T-helper 1 cell (primary cell): ENCODE measurements at places on chromosomes 6 and 20.

- no peak for DNase-seq
These were observed 332.0 kb downstream of the BTBD9 start for GRCh38 chr6:38307740-38308139.

DNA sequence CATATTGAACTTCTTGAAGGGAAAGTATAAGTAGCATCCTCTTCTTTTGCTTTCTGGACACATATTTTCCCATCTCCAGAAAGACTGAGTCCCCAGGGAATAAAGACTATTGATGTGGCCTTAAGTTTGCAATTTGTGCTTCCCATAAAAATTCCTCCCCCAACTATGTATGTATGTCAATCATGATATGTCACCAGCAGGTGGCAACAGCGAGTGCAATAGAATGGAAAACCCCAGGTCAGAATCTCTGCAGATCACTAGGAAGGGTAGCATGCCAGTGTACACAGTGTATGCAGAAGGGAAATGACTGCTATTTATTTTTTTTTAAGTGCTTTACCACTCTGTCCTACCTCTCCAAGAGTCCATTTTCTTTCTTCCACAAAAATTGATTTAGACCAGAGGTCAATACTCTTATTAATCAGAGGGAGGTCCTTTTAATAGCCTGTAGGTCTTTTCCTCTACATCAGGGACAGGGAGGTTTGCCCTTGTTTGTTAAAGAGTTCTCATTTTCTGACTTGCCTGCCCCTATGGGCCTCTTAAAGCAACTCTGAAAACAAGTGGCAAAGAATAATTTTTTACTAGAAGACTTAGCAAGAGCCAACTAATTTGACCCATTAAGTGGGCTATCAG lies 61.4 kb downstream of the BMP2 start:
- DNase-seq, result peak; percentile 1

DNA sequence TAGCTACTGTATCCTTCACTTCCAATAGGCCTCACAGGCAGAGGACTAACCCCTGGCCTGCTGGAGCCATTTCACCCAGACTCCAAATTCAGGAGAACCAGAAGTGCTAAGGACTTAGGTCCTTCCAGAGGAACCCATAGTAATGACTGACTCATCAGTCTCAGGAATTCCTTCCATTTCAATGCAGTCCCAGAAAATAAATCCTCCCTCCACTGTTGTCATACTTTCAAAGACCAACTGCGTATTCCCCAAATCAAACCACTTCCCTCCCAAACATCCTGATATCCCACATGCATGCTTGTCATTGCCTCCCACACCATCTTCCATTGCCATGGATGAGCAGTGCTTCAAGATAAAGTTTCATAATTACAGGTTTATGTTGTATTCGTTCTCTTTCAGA lies 31.8 kb upstream of the NT5E start:
- DNase-seq, result no peak

DNA sequence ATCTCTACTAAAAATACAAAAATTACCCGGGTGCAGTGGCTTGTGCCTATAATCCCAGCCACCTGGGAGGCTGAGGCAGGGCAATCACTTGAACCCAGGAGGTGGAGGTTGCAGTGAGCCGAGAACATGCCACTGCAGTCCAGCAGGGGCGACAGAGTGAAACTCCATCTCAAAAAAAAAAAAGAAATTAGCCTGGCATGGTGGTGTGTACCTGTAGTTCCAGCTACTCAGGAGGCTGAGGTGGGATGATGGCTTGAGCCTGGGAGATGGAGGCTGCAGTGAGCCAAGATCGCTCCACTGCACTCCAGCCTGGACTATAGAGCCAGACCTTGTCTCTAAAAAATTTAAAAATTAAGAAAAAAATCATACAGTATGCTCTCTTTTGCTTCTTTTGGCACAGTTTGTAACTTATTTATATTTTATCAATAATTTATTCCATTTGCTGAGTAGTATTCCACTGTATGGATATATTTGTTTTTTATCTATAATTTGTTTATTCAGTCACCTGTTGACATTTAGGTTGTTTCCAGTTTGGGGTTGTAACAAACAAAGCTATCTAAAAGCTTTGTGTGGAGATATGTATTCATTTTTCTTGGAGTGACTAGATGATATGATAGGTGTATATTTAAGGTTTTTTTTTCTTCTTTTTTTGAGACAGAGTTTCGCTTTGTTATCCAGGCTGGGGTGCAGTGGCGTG lies 8.0 kb upstream of the MYBL2 start:
- no peak for DNase-seq

- DNase-seq, result no peak
These were observed 99.0 kb upstream of the GMDS start for GRCh38 chr6:2344319-2344905.

- DNase-seq, result no peak
These were observed 15.7 kb downstream of the ADTRP start for GRCh38 chr6:11762794-11763459.

- DNase-seq, result no peak
These were observed 8.0 kb upstream of the PTPN1 start for GRCh38 chr20:50501972-50502745.

GRCh38 chr6:6474170-6474920 lies 114.2 kb upstream of the LY86 start:
- no peak for DNase-seq

GRCh38 chr20:46040902-46041535 lies 12.0 kb downstream of the SLC12A5 start:
- DNase-seq, result peak; percentile 20

- DNase-seq, result no peak
These were observed 16.1 kb upstream of the HINT3 start for GRCh38 chr6:125940247-125941041.

DNA sequence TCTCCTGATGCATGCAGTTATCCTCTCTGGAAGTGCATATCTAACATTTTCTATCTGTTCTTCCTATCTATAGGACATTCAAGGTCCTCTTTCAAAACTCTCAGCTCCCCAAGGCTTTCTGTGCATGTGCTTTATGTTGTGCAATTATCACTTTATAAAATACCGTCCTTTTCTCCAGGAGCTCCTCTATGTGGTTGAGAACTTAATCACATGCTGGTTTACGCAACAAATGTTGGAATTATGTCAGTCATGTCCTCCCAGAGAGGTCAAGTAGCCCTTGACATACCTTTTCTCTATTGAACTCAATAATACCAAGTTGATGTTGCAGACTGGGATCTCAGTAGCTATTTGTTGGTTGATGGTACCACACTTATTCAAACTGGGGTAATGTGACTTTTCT lies 388.4 kb downstream of the BTBD3 start:
- no peak for DNase-seq

DNA sequence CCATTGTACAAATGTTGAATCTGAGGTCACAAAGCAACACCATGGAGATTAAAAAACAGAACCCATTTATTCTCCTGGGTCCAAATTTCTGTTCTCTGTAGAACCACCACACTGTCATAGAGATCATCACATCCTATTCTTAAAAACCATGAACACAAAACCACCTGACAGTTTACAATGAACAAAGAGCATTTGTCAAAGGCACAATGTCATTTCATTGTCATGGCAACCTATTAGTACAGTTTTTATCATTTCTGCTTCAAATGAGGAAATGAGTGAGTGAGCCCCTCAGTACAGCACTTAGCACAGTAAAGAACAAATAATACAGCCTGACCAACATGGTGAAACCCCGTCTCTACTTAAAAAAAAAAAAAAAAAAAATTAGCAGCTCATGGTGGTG lies 23.1 kb upstream of the LAMP5 start:
- DNase-seq, result no peak

- DNase-seq, result no peak
These were observed 20.1 kb downstream of the C6orf141 start for GRCh38 chr6:49570474-49571079.

GRCh38 chr6:167481307-167481926 lies 156.5 kb downstream of the TTLL2 start:
- DNase-seq, result no peak

- DNase-seq, result no peak
These were observed 7.9 kb upstream of the GMNN start for GRCh38 chr6:24766680-24767462.

DNA sequence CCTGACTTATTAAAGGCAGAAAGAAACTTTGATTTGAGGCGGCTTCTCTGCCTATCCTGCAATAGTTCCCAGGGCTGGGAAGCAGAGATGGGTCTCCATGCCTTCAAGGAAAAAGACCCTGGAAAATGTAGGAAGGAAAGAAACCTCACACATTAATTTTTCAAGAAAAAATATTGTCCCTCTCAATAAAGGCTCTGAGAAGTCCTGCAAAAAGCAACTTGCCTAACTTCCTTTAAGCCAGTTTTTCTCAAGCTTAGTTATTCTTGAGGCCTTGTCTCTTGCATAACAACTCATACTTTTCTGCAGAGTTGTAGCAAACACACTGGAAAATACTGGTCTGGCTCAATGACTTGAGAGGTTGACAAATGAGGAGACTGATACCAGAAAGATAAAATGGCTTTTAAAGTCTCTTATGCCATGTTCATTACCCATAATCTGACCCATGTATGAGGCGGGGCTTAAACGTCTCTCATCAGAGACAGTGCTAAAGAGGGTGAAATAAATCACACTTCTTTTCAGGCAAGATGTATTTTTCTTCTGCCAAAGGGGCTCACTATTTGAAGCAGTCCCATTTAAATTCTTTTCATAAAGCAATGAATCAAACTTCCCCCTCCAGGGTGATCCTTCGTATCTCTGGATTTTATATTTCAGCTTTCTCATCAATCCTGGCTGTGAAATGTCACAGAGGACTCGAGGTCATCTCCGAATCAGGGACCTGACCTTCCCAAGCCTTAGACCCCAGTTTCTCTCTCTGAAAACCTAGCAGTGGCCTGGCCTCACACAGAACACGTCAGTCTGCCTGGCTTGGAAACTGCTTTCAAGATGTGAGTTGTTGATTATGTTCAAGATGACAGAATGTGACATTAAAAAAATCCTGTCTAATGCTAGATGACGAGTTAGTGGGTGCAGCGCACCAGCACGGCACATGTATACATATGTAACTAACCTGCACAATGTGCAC lies 82.3 kb upstream of the KCNG1 start:
- DNase-seq, result no peak

GRCh38 chr6:164415832-164416563 lies 893.4 kb downstream of the C6orf118 start:
- no peak for DNase-seq

DNA sequence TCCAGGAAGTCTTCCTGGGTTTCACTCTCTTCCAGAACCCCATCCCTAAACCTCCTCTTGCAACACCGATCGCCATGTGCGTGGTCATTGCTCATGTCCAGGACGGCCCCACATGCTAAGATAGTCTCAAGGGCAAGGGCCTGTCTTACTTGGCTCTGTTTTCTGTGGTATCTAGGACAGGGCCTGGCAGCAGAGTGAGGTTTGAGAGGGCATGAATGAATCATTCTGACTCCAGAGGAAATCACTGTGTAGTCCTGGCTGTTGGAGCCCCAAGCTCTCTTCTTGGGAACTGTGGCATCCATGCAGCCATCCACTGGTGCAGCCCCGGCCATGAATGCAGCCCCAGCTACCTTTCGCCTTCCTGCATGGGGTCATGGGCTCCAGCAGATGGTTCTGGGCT lies 12.4 kb downstream of the SIRPA start:
- DNase-seq, result no peak

DNA sequence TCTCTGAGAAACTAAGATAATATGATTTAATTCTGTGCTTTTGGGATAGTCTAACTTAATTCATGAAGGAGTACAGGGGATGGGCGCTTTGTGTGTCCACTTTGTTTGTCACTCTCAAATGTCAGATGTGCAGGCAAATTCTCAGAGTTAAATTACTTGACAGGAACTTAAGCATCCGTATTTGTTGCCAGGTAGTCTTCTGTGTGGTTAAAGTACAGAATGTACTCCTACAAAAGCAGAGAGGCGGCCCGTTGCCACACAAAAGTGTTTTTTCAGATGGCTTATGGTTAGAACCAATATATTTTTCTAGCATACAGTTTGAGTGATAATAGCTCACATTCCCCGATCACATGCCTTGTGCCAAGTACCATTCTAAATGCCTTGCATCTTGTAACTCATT lies 234.4 kb downstream of the LAMA2 start:
- DNase-seq, result no peak

GRCh38 chr6:168416531-168416930 lies 24.5 kb upstream of the SMOC2 start:
- no peak for DNase-seq

GRCh38 chr6:12113190-12113577 lies 101.1 kb downstream of the HIVEP1 start:
- DNase-seq, result no peak

GRCh38 chr6:108323710-108324466 lies 29.0 kb downstream of the AFG1L start:
- DNase-seq, result no peak

- DNase-seq, result no peak
These were observed 128.8 kb downstream of the PHF3 start for GRCh38 chr6:63764318-63764916.

- peak; percentile 60 for DNase-seq
These were observed 27.6 kb upstream of the SRF start for GRCh38 chr6:43143235-43144128.

DNA sequence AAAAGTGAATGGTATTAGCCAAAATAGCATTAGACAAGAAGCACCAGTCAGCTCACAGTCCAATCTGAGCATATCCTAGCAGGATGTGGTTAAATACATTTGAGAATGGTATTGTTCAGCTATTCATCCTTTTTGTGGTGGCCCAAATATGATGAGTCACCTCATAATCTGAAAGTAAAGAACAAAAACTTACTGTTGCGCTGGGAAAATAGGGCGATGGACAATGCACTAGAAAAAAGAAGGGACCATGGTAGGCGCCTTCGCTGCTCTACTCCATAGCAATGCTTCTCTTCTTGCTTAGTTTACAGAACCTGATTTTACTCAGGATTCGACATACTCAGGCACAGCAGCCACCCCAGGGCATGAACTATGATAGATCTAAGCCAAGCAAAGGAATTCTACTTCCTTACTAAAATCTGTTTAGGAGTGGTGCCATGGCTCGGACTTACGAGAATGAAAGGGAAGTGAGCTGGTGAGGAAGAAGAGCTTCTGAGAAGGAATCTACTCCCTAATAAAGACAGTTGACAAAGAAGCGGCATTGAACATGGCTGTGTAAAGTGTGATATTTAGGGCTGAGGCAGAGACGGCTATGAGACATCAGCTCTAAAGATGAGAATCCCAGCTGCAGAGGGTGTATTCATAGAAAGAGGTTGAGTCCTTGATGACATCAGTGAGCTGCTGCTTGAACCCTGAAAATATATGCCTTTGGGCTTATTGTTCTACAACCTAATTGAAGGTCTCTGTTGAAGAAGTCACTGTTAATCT lies 16.6 kb upstream of the FBXO9 start:
- no peak for DNase-seq

DNA sequence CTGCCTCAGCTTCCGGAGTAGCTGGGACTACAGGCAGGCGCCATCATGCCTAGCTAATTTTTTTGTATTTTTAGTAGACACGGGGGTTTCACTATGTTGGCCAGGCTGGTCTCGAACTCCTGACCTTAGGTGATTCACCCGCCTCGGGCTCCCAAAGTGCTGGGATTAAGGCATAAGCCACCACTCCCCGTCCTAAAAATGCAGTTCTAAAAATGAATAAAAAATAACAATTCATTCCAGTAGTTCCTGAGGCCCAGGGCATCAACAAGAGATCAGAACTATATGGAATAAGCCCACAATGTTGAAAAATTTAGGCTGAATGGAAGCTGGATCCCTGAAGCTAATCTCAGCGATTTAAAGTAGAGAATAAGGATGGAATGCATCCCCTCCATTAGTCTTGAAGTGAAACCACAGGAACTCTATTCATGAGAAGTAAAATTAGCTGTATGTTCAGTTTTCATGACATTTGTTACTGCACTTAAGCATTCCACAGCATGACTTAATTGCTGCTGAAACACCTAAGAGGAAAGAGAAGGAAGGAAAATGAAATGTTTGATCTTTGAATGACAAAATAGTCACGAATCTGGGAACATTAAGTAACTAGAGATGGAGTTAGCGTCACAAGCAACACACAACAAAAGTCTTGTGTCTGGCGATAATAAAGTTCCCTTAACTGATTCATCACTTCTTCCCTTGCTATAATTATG lies 80.4 kb upstream of the RIPOR2 start:
- DNase-seq, result no peak
